ENCODE measurements at places on chromosomes 16 and 17.

GRCh38 chr16:57544124-57544653 is 1.7 kb downstream of the ADGRG5 start:
- no peak for DNase-seq

DNA sequence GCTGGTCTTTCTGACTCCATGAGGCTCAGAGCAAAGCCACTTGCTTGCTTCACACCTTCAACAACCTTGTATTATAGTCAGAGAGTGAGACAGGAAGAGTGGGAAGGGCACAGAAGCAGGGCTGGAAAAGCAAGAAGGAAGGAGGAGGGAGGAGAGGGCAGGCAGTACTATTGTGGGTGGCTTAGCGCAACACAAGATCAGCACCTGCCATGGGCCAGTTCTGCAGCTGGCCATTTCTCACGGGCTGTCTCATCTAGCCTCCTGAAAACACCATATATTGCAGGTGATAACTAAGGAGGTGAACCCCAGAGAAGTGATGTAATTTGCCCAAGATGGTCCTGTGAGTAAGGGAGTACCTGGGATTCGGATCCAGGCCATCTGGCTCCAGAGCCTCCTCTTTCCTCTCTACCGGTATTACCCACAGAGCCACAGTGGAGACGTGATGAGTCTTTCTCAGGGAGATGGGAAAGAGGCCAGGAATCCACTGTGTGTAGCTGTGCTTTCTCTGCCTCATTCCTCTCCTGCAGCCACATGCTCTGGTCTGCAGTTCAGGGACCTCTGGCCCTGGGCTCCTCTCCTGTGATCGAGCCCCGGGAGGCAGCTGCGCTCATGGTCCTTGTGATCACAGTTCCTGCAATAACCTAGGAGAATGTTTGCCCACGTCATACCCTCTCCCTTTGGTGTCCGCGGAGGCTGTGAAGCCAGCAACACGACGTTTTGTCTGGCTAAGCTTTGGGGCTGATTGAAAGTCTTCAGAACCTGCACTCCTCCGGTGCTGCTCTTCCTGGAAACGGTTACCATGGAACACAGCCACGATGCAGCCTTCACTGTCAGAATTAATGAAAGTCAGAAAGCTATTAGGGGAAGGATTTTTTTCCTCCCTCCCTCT is 178.1 kb upstream of the CCL2 start:
- DNase-seq = peak; percentile 10

- DNase-seq = no peak
Measured at GRCh38 chr17:2023256-2023655, 1.9 kb downstream of the RTN4RL1 start.

DNA sequence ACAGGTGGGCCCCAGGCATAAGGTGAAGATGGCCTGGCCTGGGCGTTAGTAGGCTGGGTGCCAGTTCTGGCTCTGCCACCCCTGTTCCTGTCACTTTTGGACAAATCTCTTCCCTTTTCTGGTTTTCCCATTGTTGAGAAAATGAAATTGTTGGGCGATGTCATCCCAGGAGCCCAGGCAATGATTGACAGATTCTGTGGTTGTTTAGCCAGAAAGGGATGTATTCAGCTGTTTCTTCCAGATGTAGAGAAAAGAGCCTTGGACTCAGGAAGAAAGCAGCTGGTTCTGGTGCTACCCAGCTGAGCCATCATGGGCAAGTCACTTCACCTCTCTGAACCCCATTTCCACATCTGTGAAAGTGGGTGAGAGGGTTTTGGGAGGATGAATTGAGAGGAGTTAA is 60.1 kb upstream of the MRTFB start:
- DNase-seq = peak; percentile 42

DNA sequence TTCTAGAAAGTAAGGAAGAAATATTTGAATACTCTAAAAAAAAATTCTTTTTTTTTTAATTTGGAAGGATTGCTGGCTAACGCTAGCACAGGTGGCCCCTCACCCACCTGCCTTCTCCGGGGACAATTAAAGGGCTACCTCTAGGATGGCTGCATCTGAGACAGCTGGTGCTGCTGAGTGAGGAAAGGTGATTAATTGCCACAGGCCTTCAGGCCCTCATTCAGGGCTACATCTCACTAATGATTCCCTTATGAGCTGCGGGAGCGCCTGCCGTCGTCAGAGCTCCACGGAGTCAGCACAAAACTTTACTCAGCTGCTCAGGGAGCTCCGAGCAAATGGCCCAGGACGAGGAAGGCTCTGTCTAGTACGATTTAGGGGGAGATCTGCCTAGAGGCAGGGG is 27.0 kb upstream of the AKTIP start:
- DNase-seq = peak; percentile 25

DNA sequence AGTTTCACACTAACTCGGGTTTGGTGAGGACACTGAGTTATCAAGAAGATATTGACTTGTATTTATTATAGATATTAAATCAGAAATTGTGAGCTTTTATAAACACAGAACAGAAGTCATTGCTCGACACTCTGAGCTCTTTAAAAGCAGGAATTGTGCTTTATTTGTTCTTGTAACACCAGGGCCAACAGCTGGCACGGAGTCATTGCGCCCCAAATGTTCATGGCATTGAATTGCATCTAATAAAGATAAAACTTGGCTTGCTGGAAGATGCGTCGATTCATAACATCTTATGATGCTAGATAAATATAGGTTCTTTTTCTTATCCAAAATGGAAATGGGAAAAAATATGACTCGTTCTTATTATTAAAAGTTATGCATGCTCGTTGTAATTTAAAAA is 11.8 kb upstream of the MLYCD start:
- DNase-seq = peak; percentile 63

DNA sequence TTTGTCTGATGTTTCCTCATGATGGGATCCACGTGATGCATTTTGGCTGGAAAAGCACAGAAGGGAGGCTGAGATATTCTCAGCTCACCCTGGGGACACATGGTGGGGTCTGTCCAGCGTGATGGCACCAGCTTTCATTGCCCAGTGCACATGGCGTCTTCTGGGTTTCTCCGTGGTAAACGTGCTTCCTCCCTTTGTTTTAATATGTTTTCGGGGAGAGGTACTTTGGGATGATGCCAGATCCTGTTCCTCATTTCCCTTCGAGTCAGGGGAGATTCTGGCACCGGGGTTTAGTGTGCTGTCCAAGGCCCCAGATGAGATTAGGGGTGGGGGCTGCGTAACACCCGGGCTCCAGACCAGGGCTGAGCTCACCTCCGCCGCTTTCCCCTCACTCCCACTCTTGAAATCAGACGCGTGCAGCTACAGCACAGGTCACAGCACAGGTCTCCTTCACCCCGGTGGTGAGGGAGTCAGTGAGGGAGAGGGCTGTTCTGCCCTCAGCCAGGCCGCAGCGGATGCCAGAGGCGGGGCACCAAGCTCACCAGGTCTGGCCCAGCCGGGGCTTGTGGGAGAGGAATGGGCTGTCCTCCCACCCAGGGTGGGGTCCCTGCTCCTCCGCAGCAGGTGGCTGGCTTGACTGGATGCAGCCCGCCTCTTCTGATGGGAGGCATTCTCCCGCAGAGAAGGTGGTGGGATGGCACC is 33.9 kb downstream of the COX4I1 start:
- peak; percentile 42 for DNase-seq

DNA sequence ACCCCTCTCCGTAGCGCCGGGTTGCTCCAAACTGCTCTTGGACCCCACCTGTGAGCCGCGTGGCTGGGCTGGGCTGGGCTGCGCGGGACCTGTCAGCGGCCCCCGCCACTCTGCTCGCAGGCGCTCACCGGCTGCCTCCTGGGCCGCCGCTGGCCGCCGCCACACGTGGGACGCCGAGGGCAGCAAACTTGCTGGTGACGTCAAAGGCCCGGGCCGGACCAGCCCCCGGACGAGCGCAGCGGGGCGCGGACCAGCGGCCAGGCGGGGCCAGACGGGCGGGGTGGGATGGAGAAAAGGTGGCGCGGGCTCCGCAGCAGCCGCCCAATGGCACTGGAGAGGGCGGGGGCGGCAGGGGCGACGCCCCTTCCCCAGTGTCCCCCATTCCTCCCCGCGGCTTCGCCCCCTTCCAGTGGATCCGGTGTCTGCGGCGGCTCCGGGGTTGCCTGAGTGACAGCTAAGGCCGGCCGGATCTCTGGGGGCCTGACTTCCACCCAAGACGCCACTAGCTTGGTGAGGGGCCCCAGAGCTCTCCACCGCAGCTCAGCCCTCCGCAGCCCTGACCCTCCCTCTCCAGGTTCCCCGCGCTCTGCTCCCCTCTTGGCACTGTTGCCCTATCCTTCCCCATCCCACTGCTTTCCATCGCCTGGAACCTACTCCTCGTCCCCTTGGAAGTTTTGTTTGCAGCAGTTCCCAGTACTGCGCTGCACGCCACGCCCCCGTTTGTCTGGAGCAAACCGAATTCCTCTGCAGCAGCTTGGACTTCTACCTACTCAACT is at the start of gene HS3ST3A1:
Gene HS3ST3A1 (minus strand): TSS at position 154 of the 776 bp plus-strand sequence. CDS start 800 bp downstream, outside the sequence.
- peak; percentile 82 for DNase-seq

DNA sequence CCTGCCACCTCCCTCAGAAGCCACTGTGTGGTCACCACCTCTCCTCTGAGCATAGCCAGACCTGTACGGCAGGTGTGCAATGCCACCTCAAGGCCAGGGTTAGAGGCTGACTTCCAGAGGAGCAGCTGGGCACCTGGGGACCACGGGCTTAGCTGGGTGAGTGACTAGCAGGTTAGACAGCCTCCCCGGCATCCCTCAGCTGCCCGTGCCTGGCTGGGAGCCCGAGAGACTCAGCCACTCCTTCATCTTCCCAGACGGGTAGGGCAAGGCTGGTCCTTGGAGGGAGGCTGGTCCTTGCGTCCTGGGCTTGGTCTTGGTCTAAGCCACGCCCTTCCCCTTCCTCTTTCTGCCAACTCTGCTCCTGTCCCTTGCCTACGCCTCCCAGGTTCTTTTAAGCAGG is 7.8 kb downstream of the CRHR1 start:
- DNase-seq = no peak

DNA sequence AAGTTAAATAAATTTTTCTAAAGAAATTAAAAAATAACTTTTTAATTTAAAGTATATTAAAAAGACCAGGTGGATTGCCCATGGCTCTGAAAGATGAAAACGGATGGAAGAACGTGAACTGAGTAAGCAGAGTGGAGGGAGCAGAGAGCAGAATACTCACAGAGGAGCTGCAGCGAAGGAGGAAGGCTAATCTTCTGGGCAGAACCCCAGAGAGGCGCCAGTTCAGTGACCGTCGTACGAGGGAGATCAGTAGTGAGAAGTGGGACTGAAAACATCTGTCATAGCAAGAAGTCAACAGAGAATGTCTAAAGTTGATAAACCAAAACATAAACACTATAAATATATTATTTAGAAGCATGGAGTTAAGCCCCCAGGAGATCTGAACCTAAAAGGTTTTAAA is 34.9 kb downstream of the UBE2G1 start:
- DNase-seq = no peak

DNA sequence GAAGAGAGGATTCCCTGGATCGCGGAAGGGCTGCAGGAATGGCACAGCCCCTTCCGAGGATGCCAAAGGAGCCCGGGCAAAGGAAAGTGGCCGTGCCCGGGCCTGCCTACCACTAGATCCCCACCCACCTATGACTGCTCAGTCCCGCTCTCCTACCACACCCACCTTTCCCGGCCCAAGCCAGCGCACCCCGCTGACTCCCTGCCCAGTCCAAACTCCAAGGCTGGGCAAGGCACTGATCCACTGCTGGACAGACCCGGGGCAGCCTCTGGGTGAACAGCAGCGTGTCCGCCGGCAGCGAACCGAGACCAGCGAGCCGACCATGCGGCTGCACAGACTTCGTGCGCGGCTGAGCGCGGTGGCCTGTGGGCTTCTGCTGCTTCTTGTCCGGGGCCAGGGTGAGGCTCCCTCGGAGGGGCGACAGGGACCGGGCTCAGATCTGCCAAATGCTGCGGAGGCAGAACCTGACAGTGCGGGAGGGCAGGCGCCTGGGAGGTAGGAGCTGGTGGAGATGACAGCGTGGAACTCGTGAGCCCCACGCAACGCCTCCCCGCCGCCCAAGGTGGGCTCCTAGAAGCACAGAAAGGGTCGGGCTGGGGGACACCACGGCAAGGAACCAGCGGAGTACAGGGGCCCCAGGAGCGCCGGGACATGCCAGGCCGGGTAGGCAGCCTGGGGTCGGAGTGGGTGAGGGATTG is at the start of gene CES2:
Gene CES2 (plus strand): TSS at position 203 of the 698 bp plus-strand sequence. CDS start 120 bp downstream, at position 323.
- no peak for DNase-seq

DNA sequence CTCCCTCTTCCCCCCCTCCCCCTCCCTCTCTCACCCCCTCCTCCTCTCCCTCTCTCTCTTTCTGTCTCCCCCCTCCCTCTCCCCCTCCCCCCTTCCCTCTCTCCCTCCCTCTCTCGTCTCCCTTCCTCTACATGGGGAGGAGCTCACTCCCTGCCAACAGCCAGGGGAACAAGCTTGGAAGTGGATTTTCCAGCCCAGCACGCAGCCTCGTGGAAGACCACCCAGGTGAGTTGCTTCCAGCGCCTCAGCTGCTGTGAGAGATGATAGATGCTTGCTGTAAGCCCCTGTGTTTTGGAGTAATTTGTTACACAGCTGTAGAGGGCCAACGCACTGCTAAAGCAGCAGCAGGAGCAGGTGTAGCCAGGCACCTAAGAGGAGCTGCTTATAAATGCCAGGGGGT is 20.8 kb downstream of the ACTG1 start:
- DNase-seq = peak; percentile 55

DNA sequence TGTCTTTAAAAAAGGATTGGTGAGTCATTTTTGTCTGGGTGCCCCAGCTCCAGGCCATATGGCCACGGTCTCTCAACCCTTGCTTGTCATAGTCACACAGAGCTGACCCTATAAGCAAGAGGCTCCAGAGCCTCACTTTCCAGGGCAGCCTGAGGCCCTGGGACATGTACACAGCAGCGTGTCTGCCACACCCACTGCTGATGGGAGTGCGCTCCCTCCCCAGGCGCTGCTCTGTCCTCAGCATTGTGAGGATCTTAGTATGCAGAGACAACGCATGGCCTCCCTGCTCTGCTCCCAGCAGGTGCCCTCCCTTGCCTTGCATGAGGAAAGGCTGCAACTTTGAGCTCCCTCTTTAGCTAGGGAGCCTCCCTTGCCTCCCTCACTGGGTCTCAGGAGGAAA is 80.8 kb upstream of the CRHR1 start:
- no peak for DNase-seq

DNA sequence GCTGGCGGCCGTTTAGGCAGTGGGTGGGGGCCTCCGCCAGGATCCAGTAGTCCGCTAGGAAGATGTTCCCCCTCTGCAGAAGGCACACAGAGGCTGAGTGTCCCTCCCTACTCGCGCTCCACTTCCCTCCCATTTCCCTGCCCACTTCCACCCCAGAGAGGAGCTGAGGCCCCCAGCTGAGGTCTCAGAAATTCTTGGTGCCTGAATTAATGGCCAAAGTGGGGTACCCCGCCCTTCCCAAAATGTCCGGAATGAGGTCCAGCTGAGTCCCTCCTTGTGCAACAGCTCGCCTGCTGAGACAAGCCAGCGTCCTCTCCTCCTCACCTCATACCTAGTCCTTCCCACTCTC is 7.9 kb downstream of the ALOXE3 start:
- DNase-seq = no peak

- DNase-seq = no peak
Measured at GRCh38 chr16:6484935-6485334, 847.7 kb upstream of the RBFOX1 start.

GRCh38 chr17:58318065-58318481 is 10.5 kb downstream of the TSPOAP1 start:
- DNase-seq = no peak

Measured in tongue (tissue), 3 donors.